Right forelimb (tissue), 1 donor: ENCODE measurements at places on chromosomes 3 and 15.

- no peak for DNase-seq
Measured at GRCh38 chr3:2568156-2568555, 469.5 kb downstream of the CNTN4 start.

DNA sequence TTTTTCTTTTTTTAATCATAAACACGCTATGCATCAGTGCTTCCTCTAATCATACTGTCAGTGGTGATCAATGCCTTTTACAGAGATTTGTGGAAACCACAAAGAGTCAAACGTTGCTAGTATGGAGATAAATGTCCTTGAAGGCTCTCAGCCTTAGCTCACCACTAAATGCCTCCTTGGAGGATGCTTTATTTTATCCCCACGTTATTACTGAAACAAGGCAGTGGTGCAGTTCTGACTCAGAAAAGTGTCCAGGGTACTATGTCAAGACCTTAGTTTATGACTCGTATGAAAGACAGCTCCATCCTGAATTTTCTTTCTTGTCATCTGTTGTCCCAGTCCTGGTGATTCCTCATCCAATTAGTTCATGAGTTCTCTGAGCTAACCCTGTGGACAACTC is 1146.7 kb downstream of the IGSF11 start:
- no peak for DNase-seq

DNA sequence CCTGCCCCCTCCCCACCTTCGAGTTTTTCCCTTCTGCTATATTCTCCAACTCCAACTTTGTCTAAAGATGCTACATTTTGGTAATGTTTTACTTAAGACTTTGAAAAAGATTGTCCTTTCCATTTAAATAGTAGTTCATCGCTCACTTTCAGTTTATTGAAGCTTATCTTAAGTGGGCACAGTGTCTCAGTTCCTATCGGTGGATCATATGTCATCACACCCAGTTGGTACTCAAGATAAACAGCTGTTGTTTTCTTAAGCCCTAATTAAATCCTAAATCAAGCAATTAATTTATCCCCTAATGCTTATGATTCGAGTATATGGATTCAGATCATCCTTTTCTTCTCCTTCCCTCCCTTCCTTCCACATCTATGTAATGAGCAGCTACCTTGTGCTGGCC is 210.7 kb downstream of the TLE3 start:
- no peak for DNase-seq

DNA sequence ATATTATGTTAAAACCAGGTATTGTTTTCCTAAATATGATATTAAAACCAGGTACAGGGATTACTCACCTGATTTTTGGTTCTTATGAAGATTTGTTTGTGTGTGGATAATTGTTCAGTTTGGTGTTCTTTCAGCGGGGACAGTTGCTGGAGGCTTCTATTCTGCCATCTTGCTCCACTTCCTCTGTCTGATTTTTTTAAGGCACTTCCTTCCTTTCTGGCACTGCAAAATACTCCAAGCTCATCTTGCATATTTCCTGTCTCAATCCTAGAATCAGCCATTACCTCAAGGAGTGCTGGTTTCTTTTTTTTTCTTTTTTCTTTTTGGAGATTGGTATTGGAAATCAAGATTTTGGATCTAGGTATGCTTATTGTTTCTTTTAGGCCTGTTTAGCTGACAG is 229.9 kb downstream of the SV2B start:
- no peak for DNase-seq

- no peak for DNase-seq
Measured at GRCh38 chr15:82820128-82820527, 10.7 kb downstream of the WHAMM start.

DNA sequence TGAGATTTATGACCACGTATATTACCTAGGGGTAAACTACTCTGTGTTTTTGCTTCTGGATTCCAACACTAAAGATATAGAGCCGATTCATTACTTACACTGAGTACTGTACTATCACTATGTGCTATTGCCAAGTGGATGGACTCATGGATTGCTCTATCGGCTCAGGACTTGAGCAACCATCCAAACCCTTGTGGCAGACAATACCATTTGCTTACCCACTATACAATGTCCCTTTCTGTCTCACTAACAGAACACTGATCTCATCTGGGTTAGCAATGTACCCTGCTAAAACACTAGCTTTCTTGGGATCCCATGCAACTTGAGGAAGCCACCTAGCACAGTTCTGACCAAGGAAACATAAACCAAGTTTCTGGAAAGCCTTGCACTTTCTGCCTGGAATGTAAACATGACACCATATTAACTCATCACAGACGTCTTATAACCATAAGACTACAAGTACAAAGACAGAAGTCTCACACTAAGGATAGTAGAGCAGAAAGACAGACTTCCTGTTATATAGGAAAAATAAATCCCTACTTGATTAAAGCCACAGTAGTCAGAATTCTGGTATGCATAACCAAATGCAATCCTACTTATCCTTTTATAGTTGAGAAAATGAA is 38.6 kb downstream of the HACD2 start:
- no peak for DNase-seq

GRCh38 chr15:67119238-67119846 is 53.9 kb downstream of the SMAD3 start:
- no peak for DNase-seq

DNA sequence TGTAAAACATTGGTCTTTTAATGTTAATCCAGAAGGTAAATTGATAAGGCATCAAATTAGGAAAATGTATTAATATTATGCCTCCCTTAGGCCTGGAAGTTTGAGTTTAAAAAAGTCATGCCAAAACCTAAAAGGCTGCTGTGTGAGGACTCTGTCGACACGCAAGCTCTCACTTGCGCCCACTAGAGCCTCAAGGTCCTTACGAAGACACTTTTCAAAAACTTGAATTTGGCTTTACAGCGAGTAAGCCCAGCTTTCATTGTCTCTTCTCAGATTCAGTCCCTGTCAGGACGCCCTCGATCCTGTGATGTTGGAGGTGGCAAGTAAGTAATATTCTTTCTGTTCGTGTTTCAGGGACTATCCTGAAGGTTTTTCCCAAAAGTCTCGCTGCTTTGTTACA is 89.7 kb downstream of the CRTC3 start:
- no peak for DNase-seq

DNA sequence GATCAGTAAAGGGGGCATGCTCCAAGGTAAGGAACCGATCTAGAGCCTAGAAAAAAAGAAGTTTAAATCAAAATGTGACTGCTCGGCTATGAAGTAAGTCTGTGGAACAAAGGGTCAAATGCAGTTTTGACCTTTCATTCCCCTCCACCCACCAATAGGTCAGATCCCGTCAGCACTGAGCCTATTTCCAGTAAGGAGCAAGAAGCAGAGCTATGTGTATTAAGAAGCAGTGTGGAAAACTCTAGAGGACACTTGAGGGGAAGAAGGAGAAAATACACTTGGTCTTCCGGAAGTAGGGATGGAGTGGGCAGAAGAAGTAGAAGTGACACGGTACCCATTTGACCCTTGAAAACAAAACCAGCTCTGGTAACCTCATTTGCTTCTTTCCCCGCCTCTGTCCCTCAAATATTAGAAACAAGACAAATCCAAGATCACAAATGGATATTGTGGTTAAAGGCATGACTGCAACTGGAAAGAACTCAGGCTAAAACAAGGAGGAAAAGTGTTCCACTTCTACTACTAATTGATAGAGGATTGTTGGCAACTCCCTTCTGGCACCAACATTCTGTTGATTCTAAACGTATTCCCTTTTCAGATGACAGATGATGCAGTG is 888.3 kb upstream of the NR2F2 start:
- no peak for DNase-seq

DNA sequence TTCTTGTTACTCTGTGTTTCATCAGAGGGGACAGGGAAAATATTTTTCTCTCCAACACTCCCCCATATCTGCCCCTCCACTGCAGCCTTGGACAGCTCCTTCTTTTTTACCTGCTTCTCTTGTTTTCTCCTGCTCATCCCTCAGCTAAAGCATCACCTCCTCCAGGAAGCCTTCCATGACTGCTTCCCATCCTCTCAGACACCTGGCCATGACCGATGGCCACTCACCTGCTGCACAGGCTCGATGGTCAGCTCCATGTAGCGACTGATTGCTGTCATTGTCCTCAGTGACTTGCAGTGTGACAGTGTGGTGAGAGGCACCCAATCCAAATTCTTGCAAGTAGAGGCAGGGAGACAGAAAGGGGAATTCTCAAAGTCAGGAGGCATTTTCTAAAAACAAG is 22.5 kb downstream of the TMEM44 start:
- DNase-seq = no peak

DNA sequence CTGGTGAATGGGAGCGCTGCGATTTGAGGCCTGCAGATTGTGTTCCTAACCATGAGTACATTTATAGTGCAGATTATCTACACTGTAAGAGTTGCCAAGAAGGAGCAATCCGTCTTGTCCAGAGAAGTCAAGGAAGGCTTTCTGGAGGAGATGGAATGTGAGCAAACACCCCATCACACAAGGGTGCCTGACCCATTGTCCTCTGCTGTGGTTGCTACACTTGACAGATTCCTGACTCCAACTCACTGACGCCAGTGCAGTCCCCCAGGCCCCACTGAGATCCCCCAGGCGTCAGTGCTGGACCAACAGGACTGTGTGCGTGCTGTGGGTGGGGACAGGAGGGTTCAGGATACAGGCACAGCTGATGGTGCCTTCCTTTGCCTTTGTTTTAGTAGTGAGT is 135.9 kb upstream of the TPM1 start:
- DNase-seq = no peak
